Chondrocyte (in vitro differentiated cells): ENCODE measurements at places on chromosomes 16 and 17. TPM values are rescaled to one million over a fixed set of nuclear protein-coding genes. Genes with fewer than 3 reads are reported as not detected.

KRT37 gene
- total RNA-seq = not detected in 3 replicates

CD300H gene
- total RNA-seq = not detected in 3 replicates

GAST gene
- not detected in 3 replicates for total RNA-seq

QPRT gene
- total RNA-seq = 19.5 to 21.8 TPM (median 20.7 TPM) in 3 replicates

CCL4L2 gene
- total RNA-seq = not detected in 3 replicates

ORC6 gene
- 6.3 to 12.4 TPM (median 6.7 TPM) in 3 replicates for total RNA-seq

KRTAP9-4 gene
- total RNA-seq = not detected in 3 replicates

ZG16 gene
- not detected in 3 replicates for total RNA-seq

UMOD gene
- total RNA-seq = not detected in 3 replicates

CXCL16 gene
- 4.7 to 8.0 TPM (median 5.4 TPM) in 3 replicates for total RNA-seq

SRCIN1 gene
- 0.30 to 0.51 TPM in 2 of 3 replicates, not detected in the other for total RNA-seq

FA2H gene
- not detected in 3 replicates for total RNA-seq

TP53TG3C gene
- total RNA-seq = not detected in 3 replicates

TBC1D3K gene
- total RNA-seq = not detected in 3 replicates

RNF43 gene
- 0.10 to 0.46 TPM (median 0.15 TPM) in 3 replicates for total RNA-seq

ZNF385C gene
- total RNA-seq = 0.07 to 0.18 TPM in 2 of 3 replicates, not detected in the other

USP43 gene
- total RNA-seq = 2.6 to 4.3 TPM (median 2.7 TPM) in 3 replicates

EVPLL gene
- not detected in 3 replicates for total RNA-seq

NTN3 gene
- 1.5 to 2.1 TPM (median 1.8 TPM) in 3 replicates for total RNA-seq
